Stomach (tissue), 19 donors: ENCODE measurements at places on chromosomes 4 and X. TPM values are rescaled to one million over a fixed set of nuclear protein-coding genes. Genes with fewer than 3 reads are reported as not detected.

DNA sequence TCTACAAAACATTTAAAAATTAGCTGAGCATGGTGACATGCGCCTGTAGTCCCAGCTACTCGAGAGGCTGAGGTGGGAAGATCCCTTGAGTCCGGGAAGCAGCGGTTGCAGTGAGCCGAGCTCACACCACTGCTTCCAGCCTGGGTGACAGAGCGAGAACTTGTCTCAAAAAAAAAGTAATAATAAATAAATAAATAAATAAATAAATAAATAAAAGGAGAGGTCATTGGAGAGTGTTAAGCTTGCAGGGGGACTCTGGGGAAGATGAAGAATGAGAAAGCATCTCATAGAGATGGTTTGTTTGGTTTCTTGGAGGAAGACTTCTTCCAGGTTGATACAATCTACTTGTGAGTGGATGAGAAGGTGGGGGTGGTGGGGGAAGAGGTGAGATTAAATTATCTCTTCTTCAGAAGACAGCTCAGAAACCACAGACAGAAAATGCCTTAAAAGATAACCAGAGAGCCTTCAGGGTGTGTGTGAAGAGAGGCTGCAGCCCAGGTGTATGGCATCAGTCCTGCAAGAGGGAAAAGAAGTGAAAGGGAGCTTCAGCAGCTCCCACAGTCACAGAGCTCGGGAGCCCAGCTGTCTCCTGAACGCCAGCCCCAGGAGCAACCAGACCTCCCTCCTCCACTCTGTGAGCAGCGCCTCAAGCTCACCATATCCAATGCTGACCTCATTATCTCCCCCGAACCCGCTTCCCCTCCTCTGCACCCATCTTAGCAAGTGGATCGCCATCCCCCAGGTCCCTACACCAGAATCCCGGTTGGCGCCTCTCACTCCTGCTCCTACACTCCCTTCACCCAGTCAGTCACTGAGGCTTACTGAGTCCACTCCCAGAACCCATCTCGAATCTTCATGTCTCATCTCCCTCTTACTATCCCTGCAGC, 48.2 kb downstream of the RBM47 start:
- DNase-seq, result no peak

Gene GPC3
- 0.46 TPM for polyA plus RNA-seq

GRCh38 chr4:185849664-185850550, 37.9 kb upstream of the SORBS2 start:
- no peak for DNase-seq

Gene FAT1
- 8.7 TPM for polyA plus RNA-seq

GRCh38 chr4:53899586-53900270, 164.7 kb downstream of the CHIC2 start:
- no peak for DNase-seq

- DNase-seq, result no peak
These were observed 907.6 kb downstream of the FSTL5 start for GRCh38 chr4:161256172-161256571.

- no peak for DNase-seq
These were observed 235.2 kb upstream of the FAT1 start for GRCh38 chr4:186958726-186959350.

Gene CCKAR
- polyA plus RNA-seq, result 6.7 TPM

GRCh38 chrX:13473442-13474163, 95.8 kb upstream of the EGFL6 start:
- DNase-seq, result no peak

DNA sequence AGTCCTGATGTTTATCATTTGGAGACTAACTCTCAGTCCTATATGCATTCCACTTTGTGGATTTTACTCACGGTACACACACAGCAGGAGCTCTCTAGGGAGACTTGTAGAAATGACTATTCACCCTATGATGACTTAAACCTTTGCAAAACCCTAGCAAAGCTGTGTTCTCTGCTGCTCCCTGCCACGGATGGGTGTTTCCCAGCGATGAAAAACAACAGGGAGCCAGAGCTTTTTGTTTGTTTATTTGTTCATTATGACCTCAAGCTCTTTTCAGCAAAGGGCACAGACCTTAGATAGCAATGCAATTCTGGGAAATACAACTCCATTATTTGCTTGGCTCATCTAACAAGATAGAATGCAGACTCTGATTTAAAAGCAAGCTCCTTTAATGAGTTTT, 156.6 kb downstream of the GRIA3 start:
- DNase-seq, result peak; percentile 6

DNA sequence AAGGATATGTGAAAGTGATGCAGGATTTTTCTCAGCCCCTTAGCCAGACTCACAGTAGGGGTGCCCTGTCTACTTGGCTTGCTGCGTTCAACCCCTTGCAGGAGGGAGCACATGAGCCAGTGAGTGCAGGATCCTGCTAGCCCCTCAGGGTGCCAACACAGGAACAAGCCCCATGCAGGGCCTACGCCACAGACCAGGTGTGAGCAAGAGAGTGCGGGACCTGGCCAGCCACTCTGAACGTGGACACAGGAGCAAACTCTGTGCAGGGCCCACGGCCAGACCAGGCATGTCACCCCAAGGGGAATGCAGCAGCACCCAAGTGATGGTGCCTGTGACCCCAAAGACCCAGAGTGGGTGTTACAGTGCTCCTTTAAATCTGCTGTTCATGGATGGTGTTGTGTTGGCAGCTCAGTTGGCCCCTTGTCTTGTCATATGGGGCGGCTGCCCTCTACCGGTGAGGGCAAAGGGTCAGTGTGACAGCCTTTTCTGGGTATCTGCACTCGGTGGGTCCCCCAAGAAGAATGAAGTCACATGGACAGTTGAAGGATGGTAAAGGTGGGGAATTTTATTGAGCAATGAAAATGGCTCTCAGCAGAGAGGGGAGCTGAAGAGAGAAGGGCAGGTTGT, 188.4 kb upstream of the MAOA start:
- DNase-seq, result no peak

- no peak for DNase-seq
These were observed 936.6 kb upstream of the EPHA5 start for GRCh38 chr4:66606908-66607307.

- no peak for DNase-seq
These were observed 194.4 kb downstream of the BCOR start for GRCh38 chrX:39903343-39903742.

GRCh38 chr4:123606336-123606735, 209.7 kb downstream of the SPRY1 start:
- no peak for DNase-seq

Gene ARR3
- polyA plus RNA-seq, result not detected

Gene PABPC4L
- 0.35 TPM for polyA plus RNA-seq

- no peak for DNase-seq
These were observed 20.0 kb downstream of the DCLK2 start for GRCh38 chr4:150098214-150098613.

Gene S100G
- polyA plus RNA-seq, result not detected

- DNase-seq, result no peak
These were observed 75.6 kb downstream of the STK32B start for GRCh38 chr4:5126857-5127256.

Gene CT45A2
- polyA plus RNA-seq, result not detected

Gene NHS
- polyA plus RNA-seq, result 1.1 TPM

Gene SERTM2
- 0.19 TPM for polyA plus RNA-seq

GRCh38 chrX:134551376-134552048, 91.5 kb downstream of the HPRT1 start:
- DNase-seq, result no peak

Gene TASL
- 1.1 TPM for polyA plus RNA-seq

DNA sequence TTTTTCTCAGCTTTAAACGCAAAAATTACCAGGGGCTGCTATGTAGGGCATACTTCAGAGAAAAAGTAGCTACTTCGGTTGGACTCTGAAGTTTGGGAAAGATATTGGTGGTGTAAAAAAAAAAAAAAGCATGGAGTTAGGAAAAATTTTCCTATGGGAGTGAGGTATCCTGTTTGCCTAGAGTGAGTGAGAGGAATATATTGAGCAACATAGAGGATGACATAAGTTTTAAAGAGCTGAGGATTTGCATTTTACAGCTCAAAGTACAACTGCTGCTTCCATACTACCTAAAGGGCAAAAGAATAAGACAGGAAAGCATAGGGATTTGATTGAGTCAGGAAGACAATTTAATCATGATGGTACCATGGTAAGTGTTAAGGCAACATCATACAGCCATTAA, 7.3 kb downstream of the GPRASP1 start:
- no peak for DNase-seq

Gene VCX3A
- polyA plus RNA-seq, result not detected

Gene ARHGAP36
- not detected for polyA plus RNA-seq

- DNase-seq, result no peak
These were observed 65.1 kb downstream of the CASK start for GRCh38 chrX:41858161-41858775.

GRCh38 chrX:147626605-147627004, 285.1 kb upstream of the FMR1 start:
- no peak for DNase-seq

GRCh38 chr4:187208651-187209050, 485.0 kb upstream of the FAT1 start:
- no peak for DNase-seq

Gene TMEM156
- polyA plus RNA-seq, result not detected

Gene TRIM60
- polyA plus RNA-seq, result not detected

- DNase-seq, result peak; percentile 45
These were observed 18.2 kb downstream of the PTTG2 start for GRCh38 chr4:37978248-37978924.
